Transverse colon (tissue), 4 donors: ENCODE measurements at places on chromosomes 2 and 18. TPM values are rescaled to one million over a fixed set of nuclear protein-coding genes. Genes with fewer than 3 reads are reported as not detected.

Gene UGT1A3
- total RNA-seq = 3.2 TPM

Gene TUBA3E
- not detected for total RNA-seq

Gene C1QL2
- not detected for total RNA-seq

Gene SCYGR6
- total RNA-seq = not detected

Gene BCL11A
- 20.6 TPM for total RNA-seq

Gene NPC1
- total RNA-seq = 58.1 TPM

Gene IER3IP1
- 9.4 TPM for total RNA-seq

Gene C2orf78
- total RNA-seq = not detected

Gene CCBE1
- 7.5 TPM for total RNA-seq

Gene MTLN
- 123 TPM for total RNA-seq

GRCh38 chr2:6233993-6234392, 541.8 kb downstream of the SOX11 start:
- H3K27ac ChIP-seq = no peak overlapping the region
- no peaks in the 10 kb centered on the region for H3K4me1 ChIP-seq
- no peaks in the 10 kb centered on the region for H3K27me3 ChIP-seq
- DNase-seq = no peak
- no peaks in the 10 kb centered on the region for H3K36me3 ChIP-seq

DNA sequence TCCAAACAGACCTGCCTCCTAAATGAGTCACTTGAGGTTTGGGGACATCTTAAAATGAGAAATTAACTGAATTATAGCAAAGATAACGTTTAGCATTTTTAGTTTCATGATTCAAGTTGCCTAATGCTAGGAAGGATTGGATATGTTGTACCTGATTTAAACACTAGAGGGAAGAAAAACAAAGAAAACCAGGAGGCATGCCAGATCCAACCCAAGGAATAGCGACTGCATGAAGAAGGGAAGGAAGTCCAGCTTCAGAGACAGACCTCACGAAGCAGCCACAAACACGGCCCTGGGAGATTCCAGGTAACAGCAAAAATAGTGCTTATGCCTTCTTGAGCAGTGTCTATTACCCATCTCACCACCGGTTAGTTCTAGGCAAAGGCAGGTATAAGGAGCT, 499.9 kb upstream of the SPHKAP start:
- no peaks in the 10 kb centered on the region for H3K27me3 ChIP-seq
- no peak overlapping the region for H3K27ac ChIP-seq
- DNase-seq = no peak
- no peaks in the 10 kb centered on the region for H3K4me1 ChIP-seq
- no peak overlapping the region for H3K4me3 ChIP-seq

DNA sequence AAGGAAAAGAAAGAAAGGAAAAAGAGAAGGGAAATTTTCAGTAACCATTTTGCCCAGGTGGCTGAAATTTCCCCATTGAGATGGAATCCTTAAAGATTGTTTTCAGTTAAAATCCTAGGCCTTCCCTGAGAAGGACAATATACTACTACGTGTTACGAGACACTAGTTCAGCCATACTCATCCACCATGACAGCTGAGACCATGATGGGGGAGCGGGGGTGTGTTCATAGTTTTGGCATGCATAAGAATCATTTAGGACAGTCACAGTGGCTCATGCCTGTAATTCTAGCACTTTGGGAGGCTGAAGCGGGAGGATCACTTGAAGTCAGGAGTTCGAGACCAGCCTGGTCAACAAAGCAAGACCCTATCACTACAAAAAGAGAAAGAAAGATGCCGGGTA, 28.0 kb downstream of the PLA2R1 start:
- no peak for DNase-seq
- H3K27me3 ChIP-seq = no peaks in the 10 kb centered on the region
- H3K36me3 ChIP-seq = no peaks in the 10 kb centered on the region
- no peak overlapping the region for H3K4me3 ChIP-seq

GRCh38 chr2:237558961-237559641, 7.3 kb upstream of the PRLH start:
- no peak overlapping the region for H3K27ac ChIP-seq
- DNase-seq = peak; percentile 70
- H3K36me3 ChIP-seq = no peaks in the 10 kb centered on the region
- H3K27me3 ChIP-seq = peaks cover 6% of the 10 kb centered on the region
- H3K4me3 ChIP-seq = no peak overlapping the region
- H3K4me1 ChIP-seq = peaks cover 6% of the 10 kb centered on the region

DNA sequence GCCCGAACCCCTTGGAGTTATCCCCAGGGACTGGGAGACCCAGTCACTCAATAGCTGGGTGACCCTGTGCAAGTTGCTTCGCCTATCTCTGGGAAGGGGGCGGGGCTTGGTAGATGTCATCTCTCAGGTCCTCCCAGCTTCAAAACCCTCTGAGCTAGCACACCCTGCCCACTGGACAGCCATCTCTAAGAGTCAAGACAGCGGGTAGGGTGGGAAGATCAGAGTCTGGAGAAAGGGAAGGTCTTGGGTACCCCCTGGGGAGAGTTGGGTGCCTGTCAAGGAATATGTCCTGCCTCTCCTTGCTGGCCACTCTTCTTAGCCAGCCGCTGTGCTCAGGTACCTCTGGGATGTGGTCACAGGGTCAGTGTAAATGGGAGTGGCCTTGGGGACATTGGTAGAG, 8.0 kb downstream of the GLI2 start:
- H3K27ac ChIP-seq = no peak overlapping the region
- H3K4me3 ChIP-seq = no peak overlapping the region
- H3K27me3 ChIP-seq = peaks cover 50% of the 10 kb centered on the region
- H3K36me3 ChIP-seq = no peaks in the 10 kb centered on the region

DNA sequence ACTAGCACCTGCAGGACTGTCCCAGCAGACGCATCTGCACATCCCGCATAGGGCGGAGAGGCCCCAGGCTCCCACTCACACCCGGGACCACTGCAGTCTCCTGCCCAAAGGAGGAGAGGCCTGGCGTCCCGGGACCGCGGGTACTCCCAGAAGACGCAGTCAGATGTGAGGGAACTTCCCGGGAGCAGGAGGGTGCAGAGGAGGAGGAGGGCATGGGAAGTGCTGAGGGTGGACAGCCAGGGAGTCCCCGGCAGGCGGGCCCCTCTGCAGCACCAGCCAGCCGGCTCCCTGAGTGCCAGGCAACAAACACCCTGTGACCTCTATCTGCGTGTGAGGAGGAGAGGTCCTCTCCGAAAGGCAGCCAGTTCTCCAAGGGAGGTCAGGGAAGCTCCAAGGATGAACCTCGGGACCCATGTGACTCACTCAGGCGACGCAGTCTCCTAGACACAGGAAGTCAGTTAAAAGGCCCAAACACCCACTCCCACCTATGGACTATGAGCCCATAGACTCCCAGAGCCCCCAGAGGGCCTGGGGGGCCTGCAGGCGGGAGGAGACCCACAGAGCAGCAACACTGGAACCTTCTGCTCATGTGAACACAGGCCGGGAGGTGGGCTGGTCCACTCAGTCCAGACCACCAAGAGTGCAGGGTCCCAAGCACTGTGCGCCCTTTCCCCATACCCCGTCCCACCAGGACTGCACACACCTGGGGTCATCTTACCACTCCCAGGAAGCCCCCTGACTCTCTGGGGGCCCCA, 4.2 kb downstream of the PXDN start:
- H3K27ac ChIP-seq = peak overlapping the region; percentile 93
- H3K4me3 ChIP-seq = no peak overlapping the region
- peaks cover 25% of the 10 kb centered on the region for H3K27me3 ChIP-seq
- H3K36me3 ChIP-seq = no peaks in the 10 kb centered on the region
- H3K4me1 ChIP-seq = peaks cover 11% of the 10 kb centered on the region
- DNase-seq = no peak

GRCh38 chr18:9914584-9915290, 921 bp downstream of the VAPA start:
- H3K27me3 ChIP-seq = no peaks in the 10 kb centered on the region
- peak overlapping the region; percentile 95 for H3K4me3 ChIP-seq
- H3K27ac ChIP-seq = peak overlapping the region; percentile 100
- no peaks in the 10 kb centered on the region for H3K36me3 ChIP-seq
- H3K4me1 ChIP-seq = peaks cover 49% of the 10 kb centered on the region

DNA sequence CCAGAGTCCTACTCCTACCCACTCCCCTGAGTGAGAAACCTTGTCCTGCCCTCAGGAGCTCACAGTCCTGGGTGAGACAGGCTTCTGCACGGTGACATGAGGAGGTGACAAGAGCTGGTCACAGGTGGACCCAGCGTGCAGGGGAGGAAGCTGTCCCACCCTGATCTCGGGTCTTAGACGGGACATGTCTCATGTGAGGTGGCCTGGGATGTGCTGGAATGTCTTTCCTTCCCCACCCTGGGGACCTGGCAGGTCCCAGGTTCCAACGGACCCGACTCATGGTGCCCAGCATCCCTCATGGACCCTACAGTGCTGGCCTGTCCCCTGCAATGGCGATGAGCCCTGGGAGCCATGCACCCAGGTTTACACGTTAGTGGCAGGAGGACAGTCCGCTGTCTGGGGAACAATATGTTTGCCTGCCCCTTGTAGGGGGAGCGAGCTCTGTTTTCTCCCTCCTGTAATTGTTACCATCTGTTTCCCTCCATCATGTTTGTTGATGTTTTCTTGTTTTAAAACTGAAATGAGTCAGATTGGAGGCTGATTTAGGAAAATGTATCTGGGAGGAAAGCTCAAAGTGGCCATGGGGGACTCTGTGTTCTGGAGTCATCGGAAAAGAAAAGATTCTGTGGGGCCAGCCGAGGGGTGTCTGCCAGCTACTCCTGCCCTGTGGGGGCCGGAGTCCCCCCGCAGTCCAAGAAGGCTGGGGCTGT, 238.1 kb downstream of the KLHL29 start:
- DNase-seq = no peak
- H3K4me1 ChIP-seq = peaks cover 35% of the 10 kb centered on the region
- no peaks in the 10 kb centered on the region for H3K36me3 ChIP-seq
- H3K4me3 ChIP-seq = no peak overlapping the region
- no peak overlapping the region for H3K27ac ChIP-seq
- no peaks in the 10 kb centered on the region for H3K27me3 ChIP-seq

DNA sequence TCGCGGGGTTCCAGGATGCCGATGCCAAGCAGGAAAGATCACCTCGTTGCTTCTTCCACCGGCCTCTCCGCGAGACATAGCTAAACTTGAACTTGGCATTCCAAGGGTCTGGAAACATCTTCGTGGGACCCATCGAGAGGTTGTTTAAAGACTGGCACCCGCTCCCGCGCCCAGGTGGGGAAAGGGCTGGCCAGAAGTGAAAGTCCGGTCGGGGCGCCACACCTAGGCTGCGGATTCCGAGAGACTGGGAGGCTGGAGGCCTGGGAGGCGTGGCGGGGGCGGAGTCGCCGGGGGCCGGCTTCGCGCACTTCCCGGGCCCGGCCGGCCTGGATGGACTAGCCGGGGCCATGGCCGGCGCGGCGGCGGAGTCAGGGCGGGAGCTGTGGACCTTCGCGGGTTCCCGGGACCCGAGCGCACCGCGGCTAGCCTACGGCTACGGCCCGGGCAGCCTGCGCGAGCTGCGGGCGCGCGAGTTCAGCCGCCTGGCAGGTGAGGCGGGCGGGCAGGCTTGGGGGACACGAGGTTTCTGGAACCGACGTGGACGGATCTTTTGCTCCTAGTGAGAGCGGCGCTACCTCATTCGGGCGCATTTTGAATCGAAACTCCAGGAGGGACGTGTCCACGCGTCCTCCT, at the start of gene MOCOS:
Gene MOCOS (plus strand): TSS at position 305 of the 633 bp plus-strand sequence. CDS start 43 bp downstream, at position 348.
- H3K27me3 ChIP-seq = no peaks in the 10 kb centered on the region
- H3K27ac ChIP-seq = peak within 1 kb of the TSS; percentile 32
- DNase-seq = peak; percentile 90
- no peaks in the 10 kb centered on the region for H3K36me3 ChIP-seq

DNA sequence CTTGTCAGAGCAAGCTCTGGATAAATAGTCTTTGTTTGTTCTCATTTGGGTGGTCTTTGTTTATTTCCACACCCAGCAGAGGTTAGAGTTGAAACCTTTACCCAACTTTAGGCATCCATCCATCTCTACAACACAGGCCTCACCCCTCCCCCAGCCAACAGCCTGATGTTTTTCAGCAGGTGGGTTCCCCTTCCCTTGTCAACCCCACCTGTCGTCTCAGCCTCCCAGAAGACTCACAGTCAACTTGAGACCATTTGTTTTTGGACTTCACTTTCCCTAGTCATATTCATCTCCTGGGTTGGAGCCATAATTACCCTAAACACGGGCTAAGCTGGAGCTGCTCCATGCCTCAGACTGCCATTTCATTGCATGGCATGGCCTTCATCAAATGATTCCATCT, 31.7 kb upstream of the IL36G start:
- H3K27ac ChIP-seq = no peak overlapping the region
- H3K4me3 ChIP-seq = no peak overlapping the region
- H3K4me1 ChIP-seq = peaks cover 7% of the 10 kb centered on the region
- H3K27me3 ChIP-seq = peaks cover 10% of the 10 kb centered on the region
- no peaks in the 10 kb centered on the region for H3K36me3 ChIP-seq
